Heart right ventricle (tissue), 16 donors: ENCODE measurements at places on chromosomes 6 and 20. TPM values are rescaled to one million over a fixed set of nuclear protein-coding genes. Genes with fewer than 3 reads are reported as not detected.
A peak's percentile ranks its signal among the peaks of the same experiment; 100 is the strongest.

DNA sequence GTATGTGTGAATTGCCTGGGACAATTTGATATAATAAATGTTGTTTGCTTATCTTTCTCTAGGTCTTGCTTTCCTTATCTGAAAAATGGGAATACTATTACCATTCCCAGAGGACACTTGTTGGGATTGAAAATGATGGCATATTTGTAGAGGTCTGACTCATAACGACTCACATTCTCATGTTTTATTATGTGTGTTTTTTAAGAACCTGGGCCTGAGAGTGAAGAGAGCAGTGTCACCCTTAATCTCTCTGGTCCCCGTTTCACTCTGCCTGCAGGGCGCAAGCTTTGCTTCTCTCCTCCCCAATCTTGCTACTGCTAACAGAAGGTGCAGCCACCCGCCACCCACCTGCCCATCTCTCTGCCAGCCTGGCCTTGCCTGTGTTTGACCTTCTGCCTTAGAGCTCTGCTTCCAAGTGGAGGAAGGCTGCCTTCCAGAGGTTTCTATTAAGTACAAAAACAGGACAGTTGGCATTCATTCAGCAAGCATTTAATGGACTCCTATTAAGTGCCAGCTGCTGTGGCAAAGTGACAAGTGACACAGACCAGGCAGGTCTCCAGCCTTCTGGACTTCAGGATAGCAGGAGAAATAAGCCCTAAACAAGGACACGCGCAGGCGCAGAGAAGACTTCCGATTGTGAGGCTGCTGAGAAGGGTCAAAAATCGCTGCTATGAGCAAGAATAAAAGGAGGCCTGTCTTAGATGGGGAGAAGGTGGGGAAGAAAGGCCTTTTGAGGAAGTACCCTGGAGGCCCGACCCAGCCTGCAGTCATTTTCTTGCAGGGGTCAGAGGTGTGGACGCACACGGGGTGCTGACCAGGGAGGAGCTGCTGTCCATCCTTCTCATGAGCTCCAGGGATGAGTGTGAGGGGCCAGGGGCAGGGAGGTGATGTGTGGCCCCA, 112.5 kb downstream of the JPH2 start:
- DNase-seq: peak; percentile 68

GRCh38 chr6:26030716-26031115, 56.5 kb upstream of the HFE start:
- DNase-seq: no peak

- DNase-seq: no peak
These were observed 52.9 kb upstream of the PLCB4 start for GRCh38 chr20:9015984-9016324.

DNA sequence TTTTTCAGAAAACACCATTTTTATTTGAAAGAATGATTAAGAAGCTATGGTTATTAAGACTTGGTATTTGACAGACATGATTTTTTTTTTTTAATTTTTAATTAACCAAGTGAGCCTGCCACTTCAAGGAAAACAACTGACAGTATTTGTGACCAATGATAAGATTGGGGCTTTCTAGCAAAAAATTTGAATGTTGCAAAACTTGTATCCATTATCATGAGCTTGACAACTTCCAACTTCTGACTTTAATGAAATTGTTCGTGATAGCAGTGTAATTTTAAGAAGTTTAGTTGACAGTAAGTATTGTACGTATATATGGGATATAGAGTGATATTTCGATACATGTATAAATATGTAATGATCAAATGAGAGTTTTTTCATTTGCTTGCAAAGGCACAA, 21.6 kb upstream of the POM121L2 start:
- no peak for DNase-seq

- no peak for DNase-seq
These were observed 24.2 kb downstream of the MYBL2 start for GRCh38 chr20:43690943-43691598.

- peak; percentile 82 for DNase-seq
These were observed 50.1 kb downstream of the NFATC2 start for GRCh38 chr20:51492167-51493092.

- no peak for DNase-seq
These were observed 24.2 kb upstream of the CITED2 start for GRCh38 chr6:139398658-139399057.

DNA sequence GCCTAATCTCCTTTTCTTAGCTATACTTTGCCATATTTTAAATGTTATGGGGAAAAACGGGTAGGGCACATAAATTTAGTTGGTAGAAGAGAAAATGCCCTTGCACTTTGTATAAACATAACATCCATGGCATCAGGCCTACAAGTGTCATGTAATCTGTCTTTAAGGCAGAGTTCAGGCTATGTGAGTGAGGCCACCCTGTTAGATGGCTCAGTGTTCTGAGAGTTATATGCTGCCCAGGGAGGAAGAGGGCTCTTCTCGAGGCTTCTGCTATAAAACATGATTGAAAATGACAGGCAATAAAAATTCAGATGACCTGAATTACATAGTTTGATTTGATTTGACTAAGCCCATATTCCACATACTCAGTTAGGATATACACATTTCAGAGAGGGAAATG, 553.6 kb upstream of the MAP3K7 start:
- no peak for DNase-seq

GRCh38 chr6:17842934-17843821, 136.5 kb upstream of the NUP153 start:
- no peak for DNase-seq

GRCh38 chr6:158808941-158809678, 10.1 kb downstream of the EZR start:
- DNase-seq: no peak

DNA sequence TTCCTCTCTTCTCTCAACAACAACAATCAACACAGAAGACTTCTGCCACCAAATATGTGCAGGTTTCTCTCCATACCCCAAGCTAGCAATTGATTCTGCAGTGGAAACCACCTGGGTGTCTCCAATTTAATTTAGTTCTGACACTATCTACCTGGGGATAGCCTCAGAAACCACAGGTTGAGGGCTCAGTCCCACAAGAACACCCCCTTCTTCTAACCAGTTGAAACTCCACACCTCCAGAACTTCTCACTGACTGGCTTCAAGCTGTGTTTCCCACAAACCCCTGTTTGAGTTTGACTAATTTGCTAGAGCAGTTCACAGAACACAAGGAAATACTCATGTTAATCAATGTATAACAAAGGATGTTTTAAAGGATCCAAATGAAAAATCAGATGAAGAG, 52.5 kb upstream of the SPTLC3 start:
- DNase-seq: no peak

TFAP2A gene
- 0.13 TPM for polyA plus RNA-seq

DNA sequence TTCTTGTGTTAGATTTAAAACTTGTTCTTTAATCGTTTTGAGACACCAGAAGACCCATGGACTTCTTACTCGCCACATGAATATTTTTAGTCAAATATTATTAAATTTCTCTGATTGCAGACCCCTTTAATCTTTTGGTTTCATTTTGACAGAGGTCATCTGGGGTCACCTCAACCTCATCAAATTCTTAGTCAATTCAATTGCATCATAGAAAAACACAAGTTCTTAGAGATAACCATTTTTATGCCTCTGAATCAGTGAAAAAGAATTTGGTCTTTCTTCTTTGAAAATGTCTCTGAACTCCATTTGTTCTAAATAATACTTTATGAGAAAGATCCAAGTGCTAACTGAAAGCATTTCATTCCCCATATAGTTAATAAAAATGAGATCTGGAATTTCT, 55.2 kb upstream of the CBLN4 start:
- no peak for DNase-seq

LY6G6D gene
- not detected for polyA plus RNA-seq

DNA sequence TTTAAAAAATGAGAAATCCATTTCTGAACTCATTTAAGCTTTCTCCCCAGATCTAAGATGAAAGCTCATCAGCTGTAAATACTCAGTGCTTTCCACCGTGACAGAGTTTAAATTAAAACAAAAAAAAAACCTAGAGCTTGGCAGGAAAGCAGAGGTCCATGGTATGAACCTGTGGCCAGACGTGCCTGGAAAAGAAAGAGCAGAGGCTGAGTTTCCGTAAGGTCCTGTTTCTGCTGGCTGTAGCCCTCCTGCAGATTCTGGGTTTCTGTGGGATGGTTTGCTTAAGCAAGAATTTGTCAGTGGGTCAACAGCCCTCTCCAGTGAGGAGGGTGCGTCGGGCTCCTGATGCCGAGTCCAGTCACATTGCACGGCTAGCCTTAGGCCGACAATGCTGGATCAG, 383.2 kb downstream of the SAMD5 start:
- DNase-seq: no peak

- DNase-seq: no peak
These were observed 994.0 kb downstream of the GRIK2 start for GRCh38 chr6:102387326-102388033.

BHLHE23 gene
- polyA plus RNA-seq: 0.03 TPM

DNA sequence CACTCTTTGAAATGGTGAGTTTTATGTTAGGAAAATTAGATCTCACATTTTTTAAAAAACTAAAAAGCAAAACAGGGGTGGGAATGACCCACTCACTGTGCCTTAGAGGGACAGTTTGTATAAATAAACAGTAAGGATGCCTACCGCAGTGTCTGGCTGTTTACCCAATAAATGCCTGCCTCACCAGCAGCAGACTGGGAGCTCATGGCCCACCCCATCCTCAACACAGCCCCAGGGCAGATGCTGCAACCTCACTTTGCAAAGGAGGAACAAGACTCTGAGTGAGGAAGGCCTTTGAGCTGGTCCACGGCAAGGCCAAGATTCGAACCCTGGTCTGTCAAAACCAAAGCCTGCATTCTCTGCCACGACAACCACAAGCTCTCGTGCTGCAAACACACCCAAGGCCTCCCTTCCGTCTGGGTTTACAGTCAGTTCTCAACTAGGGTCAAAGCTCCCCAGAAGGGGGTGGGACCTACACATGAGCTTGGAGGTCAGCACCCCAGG, 77.8 kb downstream of the BMP7 start:
- no peak for DNase-seq

- DNase-seq: no peak
These were observed 260.7 kb downstream of the ALDH8A1 start for GRCh38 chr6:134689177-134689576.

DNA sequence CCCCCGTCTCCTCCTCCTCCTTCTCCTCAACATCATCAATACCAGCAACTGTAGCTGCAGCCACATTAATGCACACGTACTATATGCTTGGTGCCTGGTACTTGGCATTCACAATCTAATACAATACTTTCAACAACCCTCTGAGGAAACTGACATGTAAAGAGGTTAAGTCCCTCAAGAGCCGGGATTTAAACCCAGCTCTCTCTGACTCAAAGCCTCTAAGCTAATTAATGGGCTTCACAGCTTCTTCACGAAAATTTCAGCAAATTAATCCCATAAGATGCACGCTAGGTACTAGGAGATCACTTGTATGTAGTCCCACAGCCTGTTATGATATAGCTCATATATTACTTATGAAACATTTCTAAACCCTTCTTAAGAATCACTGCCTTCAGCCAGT, 73.1 kb upstream of the IPCEF1 start:
- no peak for DNase-seq

C6orf15 gene
- not detected for polyA plus RNA-seq

EMILIN3 gene
- 6.4 TPM for polyA plus RNA-seq

SDC4 gene
- polyA plus RNA-seq: 64.5 TPM

GRCh38 chr6:38138374-38138773, 318.8 kb downstream of the ZFAND3 start:
- no peak for DNase-seq

GRCh38 chr6:42043787-42044475, 6.4 kb upstream of the TAF8 start:
- peak; percentile 91 for DNase-seq
